ENCODE measurements at places on chromosomes 2 and 18.

GRCh38 chr18:79575891-79576685, 103.5 kb upstream of the CTDP1 start:
- DNase-seq = peak; percentile 37

DNA sequence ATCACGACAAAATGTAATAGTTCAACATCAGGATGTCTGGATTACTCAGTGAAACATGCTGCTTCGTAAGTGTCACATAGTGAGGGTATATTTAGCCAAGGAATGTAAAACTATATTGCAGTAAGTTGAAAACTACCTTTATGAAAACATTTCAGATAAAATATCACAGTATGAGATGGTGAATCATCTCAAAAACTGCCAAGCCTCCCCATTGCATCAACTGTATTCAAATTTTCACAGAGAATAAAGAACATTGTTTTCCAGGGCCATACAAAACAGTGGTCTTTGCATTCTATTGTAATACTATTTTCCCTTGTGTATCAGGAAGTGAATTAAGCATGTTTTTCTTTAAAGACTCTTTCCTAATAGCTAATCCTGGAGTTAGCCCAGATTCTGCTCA, 47.6 kb upstream of the MSTN start:
- peak; percentile 17 for DNase-seq

GRCh38 chr2:54209379-54209778, 46.6 kb downstream of the TSPYL6 start:
- no peak for DNase-seq

DNA sequence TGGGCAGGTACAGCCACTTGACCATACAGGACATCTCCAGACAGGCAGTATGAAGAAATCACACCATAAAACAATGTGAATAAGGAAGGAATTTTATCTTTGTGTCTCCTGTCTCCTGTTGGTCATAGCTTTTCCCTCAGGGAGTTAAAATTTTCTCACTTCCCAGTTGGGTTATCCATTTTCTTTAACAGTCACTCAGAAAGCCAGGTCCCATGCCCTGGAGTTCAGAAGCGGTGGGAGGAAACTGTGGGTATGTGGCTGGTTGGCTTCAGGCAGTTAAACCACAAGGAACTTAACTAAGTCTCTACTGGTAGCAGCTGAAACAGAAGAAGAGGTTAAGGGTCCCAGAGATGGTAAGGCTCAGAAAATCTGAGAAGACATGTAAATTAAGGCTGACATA, 6.5 kb upstream of the SMAD2 start:
- no peak for DNase-seq

DNA sequence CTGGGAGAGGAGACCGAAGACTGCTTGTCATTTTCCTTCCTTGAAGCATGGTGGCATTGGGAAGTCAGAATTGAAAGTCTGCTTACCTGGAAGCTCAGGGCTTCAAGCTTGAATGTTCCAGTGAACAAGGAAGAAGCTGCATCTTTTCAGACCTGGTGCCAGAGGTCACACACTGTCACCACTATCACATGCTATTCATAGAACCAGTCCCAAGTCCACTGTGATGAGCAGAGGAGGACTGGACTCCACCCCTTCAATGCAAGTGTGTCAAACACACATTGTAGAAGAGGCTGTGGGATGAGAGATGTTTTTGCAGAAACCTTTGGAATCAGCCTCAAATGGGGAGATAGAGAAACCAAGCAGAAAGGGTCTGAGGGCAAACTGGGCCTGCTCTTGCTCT, 81.4 kb downstream of the LYPD1 start:
- no peak for DNase-seq

DNA sequence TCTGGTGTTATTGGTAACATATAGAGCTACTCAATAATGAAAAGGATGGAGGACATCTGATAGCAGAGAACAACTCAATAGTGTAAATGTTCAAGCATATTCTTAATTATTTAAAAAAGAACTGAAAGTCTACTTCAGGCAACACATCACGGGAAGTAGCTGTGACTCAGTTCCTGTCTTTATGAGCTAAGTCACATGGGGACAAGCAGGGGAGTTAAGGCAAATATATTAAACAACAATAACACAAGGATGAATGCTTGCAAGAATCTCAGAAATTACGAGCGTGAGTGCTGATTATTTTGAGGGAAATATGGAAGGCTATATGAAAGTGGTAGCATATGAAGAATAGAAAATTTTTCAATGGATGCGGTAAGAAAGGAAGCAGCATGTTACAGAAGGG, 4.0 kb upstream of the HNMT start:
- no peak for DNase-seq

DNA sequence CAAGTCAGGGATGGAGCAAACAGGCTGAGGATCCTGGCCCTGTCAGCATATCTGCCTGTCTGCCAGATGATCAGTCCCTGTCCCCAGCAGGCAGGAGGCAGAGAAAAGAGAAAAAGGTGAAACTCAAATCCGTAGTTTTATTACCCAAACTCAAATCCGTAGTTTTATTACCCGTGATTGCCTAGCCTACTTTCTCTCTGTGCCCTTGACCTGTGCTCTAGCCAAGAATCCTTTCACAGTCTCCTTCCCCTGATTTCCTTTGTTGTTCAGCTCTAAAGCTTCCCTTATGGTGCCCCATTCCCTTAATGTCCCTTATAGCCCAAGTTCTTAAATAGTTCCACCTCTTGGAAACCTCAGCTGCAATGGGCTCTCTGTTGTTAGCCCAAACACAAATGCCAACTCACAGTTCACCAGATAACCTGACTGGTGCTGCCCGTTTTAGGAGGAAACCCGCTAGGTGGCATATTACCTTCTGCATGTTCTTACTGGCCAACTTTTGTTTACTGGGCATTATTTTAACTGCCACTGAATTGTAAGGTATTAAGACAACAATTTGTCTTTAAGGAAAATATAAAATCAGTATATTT, 125.7 kb upstream of the FZD5 start:
- no peak for DNase-seq

GRCh38 chr2:119821266-119821665, 61.5 kb downstream of the PTPN4 start:
- DNase-seq = no peak

GRCh38 chr2:133968446-133968845, 285.4 kb upstream of the MGAT5 start:
- no peak for DNase-seq

DNA sequence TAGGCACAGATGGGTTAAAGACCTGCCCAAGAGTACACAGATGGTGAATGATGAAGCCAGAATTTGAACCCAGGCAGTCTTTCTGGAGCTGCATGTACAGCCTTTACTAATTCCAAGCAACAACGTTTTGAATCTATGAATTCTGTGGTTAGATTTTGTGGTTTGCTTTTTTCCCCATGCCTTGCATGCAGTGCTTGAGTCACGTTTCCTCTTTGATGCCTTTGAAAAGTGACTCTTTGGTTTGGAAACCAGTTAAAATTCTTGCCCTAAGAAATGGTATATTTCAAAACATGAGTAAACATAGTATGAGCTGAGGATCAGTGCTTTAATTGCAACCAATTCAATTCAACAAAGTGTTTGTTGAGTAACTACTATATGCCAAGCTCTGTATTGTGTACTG, 48.2 kb upstream of the PPM1B start:
- no peak for DNase-seq

GRCh38 chr2:151374436-151374835, 17.0 kb downstream of the TNFAIP6 start:
- no peak for DNase-seq

GRCh38 chr2:15753811-15754702, 162.4 kb downstream of the DDX1 start:
- DNase-seq = no peak

All from fibroblast of the conjunctiva (primary cell).